Activated CD8-positive, alpha-beta memory T cell treated with anti-CD3 and anti-CD28 coated beads for 24 hours (primary cell): ENCODE measurements at places on chromosomes 3 and 15.

DNA sequence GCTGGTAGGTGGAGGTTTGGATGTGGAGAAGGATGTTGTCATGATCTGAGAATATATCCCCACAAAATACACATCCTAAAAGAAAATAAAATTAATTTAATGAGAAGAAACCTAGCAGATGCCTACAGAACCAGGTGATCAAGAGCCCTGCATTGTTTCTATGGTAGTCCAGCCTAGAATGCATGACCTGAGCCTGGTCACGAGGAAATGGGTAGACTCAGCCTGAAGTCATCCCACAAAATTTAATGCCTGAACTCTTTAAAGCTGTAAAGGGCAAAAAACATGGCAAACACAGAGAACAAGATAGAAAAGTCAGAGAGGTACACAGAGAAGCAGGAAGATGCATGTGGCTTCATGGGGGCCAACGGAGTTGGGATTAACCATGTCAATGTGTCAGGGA lies 36.0 kb downstream of the LDHAL6B start:
- DNase-seq = no peak

- DNase-seq = no peak
These were observed 577.9 kb upstream of the ALCAM start for GRCh38 chr3:104788807-104789206.

GRCh38 chr3:171066206-171066605 lies 39.7 kb upstream of the SLC2A2 start:
- DNase-seq = no peak

- no peak for DNase-seq
These were observed 36.3 kb upstream of the GOLGA8J start for GRCh38 chr15:30046430-30046829.
